ENCODE measurements at places on chromosomes 1 and 21.

DNA sequence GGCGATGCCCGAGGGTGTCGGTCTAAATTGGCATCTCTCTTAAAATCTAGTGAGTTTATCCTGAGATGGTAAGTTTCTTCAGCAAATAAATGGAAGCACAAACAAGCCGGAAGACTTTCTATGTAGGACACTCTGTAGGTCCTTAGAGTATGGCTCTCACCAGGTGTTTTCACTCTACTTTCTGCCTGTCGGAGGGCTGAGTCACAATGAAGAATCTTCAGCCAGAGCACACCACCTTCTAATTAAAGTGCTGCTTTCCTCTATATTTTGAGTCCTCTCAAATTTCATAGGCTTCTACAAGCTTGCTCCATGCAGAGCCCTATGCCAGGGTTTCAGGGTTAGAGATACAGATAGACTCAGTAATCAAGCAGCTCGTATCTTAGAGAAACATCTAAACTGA lies 27.1 kb downstream of the KCNK1 start:
- DNase-seq = no peak

GRCh38 chr1:166627558-166627957 lies 211.7 kb upstream of the POGK start:
- no peak for DNase-seq

DNA sequence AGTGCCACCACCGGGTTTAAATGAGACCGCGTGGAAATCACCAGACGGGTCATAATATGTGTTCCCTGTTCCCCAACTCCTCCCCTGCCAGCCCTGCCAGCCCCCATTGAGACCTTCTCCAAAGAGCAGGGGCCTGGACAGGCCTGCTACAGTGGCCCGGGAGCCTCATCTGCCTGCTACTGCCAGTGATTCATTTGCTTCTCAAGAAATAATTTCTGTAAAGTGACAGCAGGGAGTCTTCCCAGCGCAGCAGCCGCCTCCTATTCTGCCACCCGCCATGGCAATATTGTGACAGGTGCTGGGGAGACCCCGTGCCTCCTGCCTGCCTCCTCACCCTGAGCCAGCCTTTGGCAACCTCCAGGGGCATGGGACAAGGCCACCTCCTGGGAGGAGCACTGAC lies 8.9 kb downstream of the IFFO2 start:
- DNase-seq = no peak

DNA sequence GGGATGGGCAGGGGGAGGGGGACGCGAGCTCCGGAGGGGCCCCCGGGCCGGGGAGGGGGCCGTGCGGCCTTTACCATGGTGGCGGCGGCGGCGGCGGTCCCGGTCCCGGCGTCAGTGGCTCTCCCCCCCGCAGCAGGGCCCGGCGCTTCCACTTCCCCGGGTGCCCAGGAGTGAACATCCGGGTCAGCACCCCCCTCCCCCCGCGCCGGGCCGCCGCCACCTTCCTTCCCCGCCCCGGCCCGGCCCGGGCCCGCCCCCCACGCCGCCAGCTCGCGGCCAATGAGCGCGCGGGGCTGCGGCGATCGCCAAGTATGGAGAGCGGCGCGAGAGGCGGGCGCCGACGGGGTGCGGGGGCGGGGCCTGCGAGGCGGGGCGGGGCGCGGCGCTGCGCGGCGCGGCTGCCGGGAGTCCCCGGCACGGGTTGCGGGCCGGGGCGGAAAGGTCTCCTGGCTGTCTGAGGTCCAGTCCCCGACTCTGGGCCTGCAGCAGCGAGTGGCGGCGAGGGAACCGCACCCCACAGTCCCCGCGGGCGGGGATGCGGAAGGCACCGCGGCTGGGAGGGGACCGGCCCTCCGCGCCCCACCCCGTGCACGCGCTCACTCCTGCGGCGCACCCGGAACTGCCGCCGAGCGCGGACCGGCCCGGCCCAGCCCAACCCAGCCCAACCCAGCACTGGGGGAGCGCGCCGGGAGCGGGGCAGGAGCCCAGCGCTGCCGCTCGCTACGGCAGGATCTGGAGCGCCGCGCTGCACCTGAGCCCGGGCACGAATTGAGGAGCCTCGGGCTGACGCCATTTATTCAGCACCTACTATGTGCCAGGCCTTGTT lies at the start of gene CAPZB:
CAPZB (minus strand) TSS at position 178 of the 826 bp plus-strand sequence; CDS start at position 77, 101 bp downstream.
- DNase-seq = peak; percentile 75

DNA sequence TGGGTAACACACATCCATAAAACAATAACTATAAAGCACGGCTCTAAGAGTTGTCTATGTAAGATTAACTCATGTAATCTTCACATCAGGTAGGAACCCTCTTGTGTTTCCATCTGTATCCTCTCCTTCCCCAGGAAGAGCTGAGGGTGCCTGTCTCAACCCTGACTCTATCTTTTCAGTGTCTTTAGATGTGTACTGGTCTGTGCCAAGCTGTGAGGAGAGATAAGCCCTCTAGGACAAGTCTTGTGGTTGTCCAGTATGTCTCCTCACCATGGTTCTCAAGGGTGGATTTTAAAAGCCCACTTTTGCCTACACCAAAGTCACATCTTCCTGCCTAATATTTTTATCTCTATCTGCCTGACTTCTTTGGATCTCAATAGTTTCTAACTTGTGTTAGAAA lies 300.1 kb downstream of the KCNT2 start:
- DNase-seq = no peak

DNA sequence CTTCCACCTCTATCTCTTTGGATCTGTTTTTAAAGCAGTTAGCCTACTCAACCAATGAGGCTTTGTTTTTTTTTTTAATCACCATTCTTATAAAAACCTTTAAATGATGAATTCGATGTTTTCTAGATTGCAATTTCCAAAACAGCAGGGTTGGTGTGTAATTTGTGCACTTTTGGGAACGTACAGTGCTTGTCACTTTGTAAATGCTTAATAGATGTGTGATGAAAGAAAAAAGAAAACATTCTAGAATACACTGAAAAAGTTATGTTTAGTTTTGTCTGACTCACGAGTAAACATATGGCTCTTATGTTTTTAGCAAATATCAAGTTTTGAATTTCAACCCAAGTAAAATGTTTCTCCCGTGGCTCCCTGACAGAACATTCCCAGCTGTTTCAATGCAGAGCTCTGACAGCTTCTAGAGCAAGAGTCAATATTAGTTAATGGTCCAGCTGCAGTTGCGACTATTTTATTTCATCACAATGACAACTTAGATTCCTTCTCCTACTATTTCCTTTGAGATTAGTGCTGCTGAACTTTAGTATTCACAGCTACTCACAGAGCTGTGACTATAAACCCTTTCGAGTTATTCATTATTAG lies 362.5 kb upstream of the ADAMTS5 start:
- DNase-seq = no peak

DNA sequence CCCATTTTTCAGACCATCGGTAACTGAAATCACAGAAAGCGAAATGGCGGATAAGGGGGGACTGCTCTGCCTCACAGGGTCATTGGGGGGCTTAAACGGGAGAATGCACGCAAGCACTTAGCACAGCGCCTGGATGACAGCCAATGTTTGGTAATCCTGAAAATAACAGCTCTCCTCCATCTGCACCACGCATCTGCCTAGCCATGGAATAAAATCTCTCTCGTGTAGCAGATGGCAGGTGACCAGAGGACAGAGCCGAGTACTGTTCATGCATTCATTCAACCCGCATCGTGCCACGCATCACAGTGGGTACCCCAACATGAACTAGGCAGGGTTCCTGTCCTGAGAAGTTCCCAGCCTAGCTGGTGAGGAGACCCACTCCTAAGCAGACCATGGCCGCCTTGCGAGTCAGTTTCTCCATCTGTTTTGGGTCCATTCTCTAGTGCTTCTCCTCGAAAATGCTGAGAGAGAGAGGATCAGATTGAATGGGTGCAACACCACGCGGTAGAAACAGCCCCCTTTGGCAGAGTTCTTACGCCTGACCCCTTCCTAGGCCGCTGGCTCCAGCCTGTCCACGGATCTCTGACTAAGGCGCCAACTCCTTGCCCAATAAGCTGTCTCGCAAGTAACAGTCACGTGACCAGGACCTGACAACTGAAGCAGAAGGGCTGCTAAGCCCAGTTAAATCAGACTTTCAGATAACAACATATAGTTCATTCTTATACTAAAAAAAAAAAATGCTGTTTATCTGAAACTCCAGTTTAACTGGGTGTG lies 7.3 kb downstream of the SLC1A7 start:
- no peak for DNase-seq

- peak; percentile 33 for DNase-seq
These were observed 26.3 kb downstream of the PRDX6 start for GRCh38 chr1:173503391-173503790.

DNA sequence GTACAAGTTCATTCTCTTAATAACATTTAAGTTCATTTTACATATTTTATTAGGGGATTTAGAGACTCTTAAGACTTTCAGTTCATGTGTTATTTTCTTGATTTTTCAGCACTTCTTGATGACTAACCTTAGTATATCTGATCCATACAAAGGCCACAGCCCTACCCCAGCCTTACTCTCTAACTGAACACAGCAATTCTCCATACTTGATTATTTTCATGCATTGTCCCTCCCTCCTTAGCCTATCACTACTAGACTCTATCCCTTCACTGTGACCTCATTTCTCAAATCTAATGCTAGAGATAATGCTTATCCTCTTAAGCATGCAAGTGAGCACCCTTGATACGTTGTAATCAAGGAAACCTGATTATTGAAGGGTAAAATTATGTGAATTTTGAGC lies 15.2 kb downstream of the PRKAA2 start:
- no peak for DNase-seq

DNA sequence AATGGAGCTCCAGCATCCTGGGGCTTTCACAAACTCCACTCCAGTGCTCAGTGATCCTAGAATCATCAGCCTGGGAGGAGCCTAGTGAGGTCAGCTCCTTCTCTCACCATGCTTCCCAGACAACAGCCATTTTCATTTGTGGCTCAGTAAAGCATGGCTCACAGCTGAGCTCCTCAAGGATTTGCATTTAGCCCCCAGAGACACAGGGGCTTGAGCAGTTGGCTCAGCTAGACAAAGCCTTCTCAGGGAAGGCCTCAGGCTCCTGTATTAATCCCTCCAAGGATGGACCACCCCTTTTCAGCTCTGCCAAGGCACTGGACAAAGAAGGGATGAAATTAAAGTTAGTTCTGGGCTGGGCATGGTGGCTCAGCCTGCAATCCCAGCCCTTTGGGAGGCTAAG lies 39.5 kb downstream of the ERI3 start:
- no peak for DNase-seq

DNA sequence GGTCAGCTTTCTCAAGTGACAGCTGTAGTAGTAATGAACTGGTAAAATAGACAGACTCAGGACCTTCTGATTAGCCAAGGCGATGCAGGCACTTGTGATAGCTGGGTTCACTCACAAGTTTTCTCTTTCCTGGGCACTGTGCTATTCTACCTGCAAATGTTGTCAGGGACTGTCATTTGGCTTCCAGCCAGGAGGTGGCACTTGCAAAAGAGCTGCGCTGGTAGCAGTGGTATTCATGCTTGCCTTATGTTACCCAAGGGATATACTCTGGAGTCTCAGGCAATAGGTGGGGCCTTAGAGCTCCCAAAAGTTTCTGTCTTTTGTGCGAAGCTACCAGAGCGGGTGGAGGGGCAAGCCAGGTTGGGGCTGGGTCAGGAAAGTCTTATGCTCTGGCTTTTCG lies 23.5 kb downstream of the IFI44 start:
- DNase-seq = no peak

DNA sequence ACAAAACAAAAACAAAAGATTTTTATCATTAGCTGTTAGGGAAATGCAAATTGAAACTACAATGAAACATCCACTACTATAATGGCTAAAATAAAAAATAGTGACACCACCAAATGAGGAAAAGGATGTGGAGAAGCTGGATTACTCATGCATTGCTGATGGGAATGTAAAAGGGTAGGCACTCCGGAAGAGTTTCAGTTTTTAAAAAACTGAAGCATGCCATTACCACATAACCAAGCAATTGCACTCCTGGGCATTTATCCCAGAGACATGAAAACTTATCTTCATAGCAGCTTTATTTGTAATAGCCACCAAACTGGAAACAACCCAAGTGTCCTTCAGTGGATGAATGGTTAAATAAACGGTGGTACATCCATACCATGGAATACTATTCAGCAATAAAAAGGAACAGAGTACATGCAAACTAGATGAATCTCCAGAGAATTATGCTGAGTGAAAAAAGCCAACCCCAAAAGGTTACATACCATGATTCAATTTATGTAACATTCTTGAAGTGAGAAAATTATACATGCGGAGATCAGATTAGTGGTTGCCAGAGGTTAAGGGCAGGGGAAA lies 14.5 kb upstream of the CFAP298 start:
- DNase-seq = peak; percentile 85

DNA sequence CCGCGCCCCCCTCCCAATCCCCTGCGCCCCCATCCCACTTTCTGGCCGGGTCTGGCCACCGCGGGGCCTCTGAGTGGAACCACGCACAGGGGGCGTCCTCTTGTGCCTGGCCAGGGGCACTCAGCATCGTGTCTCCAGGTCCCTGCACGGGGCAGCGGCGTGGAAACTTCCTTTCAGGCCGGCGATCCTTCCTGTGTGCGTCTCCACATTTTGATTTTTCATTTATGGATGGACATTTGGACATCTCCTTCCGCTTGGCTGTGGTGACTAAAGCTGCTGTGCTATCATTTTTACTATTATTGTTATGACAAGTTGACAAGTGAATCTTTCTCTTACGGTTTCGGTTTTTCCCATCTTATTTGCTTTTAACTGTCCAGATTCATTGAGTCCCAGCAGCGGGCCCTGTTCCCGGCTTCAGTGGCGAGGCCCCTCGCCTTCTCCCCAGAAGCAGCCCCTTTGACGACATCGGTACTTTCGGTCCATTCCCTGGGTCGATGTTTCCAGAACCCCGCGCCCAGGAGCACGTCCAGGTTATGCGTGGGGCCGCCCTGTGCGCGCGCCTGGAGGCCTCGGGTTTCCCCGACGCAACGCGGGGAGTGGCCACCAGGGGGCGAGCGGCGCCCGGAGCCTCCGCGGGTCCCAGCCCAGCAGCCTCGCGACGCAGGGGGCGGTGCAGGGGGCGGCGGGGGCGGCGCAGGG lies 12.4 kb upstream of the SLC19A1 start:
- peak; percentile 30 for DNase-seq

- DNase-seq = no peak
These were observed 475.0 kb upstream of the B3GALT2 start for GRCh38 chr1:193661385-193661784.

DNA sequence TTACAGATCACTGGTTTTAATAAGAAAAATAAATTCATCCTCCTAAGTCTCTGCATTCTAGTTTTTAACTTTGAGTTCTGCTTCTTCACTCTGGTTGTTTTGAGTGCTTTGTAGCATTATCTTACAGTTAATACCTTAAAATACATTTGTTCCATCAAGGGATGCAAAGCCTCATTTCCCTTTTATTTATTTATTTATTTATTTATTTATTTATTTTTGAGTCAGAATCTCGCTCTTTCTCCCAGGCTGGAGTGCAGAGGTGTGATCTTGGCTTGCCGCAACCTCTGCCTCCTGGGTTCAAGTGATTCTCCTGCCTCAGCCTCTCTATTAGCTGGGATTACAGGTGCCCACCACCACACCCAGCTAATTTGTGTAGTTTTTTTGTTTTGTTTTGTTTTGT lies 147.8 kb downstream of the ZNF326 start:
- DNase-seq = no peak

DNA sequence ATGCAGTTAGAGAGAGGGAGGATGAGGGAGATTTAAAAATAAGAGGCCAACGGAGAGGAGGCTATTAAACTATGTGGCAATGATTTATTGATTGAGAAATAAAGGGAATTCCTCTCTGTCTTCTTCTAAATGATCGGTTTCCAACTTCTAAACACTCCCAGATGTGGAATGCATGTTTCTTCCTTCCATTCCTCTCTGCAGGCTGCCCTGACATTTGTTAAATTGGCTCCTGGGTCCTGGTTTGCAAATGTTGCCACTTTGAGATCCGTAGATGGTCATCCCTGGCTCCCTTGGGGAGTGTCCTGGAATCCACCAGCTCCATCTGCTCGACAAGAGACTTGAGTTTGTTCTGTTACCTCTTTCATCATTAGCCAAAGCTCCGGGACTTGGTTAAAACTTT lies 10.3 kb upstream of the C1orf198 start:
- peak; percentile 75 for DNase-seq
